Vagina (tissue), 2 donors: ENCODE measurements at places on chromosomes 5 and 9. TPM values are rescaled to one million over a fixed set of nuclear protein-coding genes. Genes with fewer than 3 reads are reported as not detected.

- DNase-seq, result no peak
Observed at GRCh38 chr5:40041452-40041851, 616.7 kb upstream of the DAB2 start.

- no peak for DNase-seq
Observed at GRCh38 chr9:132513416-132513815, 69.0 kb upstream of the BARHL1 start.

- no peak for DNase-seq
Observed at GRCh38 chr5:65248896-65249295, 232.8 kb downstream of the ADAMTS6 start.

DNA sequence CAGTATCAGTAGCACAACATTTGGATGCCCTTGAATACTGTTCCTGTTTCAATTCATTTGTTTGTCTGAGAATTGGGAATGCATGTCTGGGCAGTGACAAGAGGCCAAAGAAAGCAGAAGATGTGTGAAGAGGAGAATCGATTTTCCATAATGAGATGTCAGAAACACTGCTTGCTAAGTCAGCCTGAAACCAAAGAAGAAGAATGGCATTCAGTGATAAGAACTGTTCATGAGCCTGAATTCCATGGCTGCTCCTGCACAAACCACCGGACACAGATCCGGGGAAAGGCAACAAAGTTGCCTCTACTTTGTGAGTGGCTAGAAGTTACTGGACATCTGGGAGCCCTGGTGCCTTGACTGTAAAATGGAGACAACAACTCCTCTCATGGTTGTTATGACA, 207.2 kb upstream of the RASEF start:
- no peak for DNase-seq

GRCh38 chr5:157106630-157107461, 2.0 kb downstream of the HAVCR2 start:
- no peak for DNase-seq

DNA sequence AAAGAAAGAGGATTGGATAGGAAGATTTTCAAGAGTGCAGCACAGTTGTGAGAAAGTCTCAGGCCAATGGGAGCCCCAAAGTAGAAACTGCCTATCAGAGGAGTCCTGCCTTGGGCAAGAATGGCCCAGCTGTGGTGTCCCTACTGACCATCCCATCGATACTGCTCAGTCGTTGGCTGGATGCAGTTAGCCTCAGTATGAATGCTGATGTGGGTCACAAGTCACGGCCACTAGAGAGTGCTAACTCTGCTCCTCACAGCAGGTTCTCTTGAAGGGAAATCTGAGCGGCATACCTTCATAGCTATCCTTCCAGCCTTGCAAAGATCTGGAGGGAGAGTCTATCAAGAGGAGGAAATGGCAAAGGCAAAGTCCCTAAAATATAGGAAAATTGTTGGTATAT, 11.6 kb upstream of the CETN3 start:
- DNase-seq, result no peak

DNA sequence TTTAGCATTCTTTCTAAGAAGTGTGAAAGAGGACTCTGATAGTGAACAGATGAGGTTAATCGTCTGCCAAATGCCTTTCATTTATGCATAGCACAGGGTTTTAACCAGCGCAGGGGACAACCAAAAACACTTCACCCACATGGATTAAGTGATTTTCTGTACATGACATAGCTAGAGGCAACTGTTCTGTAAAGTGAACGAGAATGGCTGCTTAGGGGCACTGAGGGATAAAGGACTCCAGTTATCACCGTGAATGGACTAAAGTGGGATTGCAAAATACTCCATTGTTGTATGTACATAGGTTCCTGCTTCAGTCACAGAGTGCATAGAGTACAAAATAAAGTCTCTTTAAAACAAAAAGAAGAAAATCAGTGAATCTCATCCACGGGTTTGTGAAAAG, 456.8 kb downstream of the DMAC1 start:
- DNase-seq, result no peak

DNA sequence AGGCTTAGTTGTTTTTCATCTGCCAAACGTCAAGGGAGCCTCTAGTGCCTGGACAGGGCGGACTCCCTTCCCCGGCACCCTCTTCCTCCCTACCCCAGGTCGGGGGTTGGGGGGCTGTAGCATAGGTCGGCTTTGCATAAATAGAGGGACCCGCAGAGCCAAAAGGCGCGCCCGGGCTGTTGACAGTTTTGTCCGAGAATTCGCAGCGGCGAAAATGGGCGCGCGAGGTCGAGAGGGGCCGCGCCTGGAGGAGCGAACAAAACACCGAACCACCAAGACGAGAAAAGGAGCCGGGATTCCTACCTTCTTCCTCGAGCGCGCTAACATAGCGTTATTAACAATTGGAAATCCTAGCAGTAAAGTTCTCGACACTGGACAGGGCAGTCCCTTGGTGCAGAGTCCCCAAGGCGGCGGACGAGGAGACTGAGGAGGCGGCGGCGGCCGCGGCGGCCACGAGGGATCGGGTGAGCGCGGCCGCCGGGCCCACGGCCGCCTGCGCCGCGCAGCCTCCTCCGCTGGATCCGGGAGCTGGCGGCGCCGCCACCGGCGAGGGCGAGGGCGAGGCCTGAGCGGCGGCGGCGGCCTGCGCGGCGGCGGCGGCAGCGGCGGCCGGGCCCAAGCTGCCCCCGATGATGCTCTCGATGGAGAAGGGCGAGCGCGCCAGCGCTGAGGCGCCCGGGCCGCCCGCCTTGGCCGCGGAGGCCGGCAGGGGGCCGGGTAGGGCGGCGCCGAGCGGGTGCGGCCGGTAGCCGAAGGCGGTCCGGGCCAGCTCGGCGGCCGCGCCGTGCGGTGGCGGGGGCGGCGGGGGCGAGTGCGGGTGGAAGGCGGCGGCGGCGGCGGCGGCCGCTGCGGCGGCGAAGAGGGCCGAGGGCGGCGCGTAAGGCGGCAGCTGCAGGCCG, 1.7 kb downstream of the FOXD1 start:
- no peak for DNase-seq

DNA sequence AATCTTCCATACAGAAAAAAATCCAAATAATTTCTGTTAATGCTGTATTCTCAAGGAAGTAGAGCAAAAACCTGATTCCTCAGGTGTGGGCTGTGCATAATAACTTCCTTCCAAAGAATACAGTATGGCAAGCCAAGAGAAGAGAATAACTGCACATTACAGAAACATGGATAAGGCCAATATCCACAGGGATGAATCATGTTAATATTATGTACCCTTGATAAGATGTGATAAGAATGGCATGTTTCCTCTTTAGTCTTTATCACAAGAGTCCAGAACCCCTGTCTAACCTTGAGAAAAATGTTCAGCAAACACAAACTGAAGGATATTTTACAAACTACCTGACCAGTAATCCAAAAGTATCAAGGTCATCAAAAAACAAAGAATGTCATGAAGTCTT, 795.8 kb downstream of the SEMA5A start:
- no peak for DNase-seq

DNA sequence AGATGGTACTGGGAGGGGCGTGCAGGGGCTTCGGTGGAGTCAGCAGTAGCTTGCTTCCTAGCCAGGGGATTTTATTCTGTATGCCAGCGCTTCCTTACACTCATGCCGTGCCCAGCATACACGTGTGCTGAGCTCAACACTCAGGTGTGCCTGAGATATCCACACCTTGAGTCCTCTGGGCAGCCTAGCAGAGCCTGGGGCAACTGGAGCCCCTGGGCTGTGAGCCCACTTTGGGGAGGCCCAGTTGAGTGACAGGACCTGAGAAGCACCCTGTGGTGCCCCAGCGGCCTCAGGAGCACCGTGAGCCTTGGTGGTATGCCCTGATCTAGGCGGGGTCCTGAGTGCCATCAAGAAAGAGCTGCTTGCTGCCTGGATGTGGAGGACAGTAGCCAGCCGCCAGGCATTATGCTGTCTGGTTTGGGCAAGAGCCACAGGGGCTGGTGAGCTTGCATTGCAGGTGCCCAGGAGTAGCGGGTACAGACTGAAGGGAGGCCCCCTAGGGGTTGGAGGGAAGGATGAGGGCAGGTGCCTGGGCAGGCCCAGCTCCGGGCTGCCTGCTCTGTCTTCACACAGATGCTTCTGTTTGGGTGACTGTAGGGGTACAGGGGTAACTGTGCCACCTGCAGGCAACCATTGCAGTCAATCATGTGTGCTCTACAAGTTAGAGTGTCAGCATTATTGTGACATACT, 42.9 kb downstream of the BNIP1 start:
- no peak for DNase-seq

DNA sequence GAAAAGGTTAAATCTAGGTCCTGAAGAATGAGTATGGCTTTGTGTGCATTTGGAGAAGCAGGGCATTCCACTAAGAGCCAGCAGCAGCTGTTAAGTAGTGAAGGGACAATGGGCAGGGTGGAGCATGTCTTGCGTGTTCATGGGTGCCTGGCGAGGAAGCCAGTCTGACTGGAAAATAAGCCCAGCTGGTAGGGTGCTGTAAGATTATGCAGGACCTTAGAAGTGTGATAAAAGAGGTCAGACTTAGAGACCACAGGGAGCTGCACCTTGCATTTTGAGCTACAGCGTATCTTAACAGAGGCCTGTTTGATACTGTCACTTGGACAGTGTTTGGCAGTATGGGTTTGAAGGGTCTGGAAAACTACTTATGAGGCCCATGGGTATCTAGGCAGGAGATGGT, 131.7 kb upstream of the ELL2 start:
- no peak for DNase-seq

DNA sequence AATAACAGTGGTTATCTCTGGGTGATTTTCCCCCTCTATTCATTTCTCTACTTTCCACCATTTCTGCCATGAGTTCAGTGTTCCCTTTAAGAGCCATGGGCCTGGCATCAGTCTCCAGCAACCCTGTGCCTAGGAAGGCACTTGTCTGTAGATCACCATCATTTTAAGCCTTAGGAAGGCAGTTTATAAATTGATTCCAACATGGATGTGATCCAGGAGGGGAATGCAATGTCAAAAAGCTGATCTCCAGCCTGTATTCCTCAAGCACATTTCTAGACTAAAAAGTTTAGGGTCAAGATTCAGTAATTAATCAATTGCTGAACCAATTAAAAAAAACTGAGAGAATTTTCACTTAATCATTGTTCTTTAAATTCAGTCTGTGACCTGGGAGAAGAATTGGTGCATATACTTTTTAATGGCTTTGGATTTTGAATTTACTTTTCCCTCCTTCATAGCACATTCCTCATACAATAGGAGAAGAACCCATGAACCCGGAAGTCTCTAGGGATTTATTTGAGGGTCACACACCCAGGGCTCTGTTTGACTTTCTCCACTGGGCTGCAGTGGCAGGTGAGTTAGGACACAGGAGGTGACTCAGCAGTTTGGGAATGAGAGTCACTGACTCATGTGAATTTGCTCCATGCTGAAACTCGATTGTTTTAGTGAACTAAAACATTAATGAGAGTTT, 6.1 kb upstream of the ERMP1 start:
- no peak for DNase-seq

- no peak for DNase-seq
Observed at GRCh38 chr5:62488531-62488930, 76.0 kb downstream of the IPO11 start.

DNA sequence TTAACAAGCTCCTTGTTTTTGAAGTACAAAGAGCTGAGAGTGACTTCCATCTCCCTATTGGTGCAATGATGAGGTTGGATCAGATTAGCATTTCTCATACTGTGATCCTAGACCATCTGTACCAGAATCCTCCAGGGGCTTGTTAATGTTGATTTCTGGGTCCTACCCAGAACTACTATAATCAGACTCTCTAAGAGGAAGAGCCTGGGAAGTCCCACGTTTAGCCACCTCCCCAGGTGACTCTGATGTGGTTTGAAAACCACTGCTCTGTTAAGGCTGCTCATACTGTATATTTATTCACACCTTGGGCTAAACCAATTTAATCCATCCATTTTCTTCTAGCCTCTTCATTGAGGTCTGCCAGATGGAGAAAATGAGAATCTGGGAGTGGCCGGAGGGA, 49.6 kb upstream of the SMIM32 start:
- no peak for DNase-seq

DNA sequence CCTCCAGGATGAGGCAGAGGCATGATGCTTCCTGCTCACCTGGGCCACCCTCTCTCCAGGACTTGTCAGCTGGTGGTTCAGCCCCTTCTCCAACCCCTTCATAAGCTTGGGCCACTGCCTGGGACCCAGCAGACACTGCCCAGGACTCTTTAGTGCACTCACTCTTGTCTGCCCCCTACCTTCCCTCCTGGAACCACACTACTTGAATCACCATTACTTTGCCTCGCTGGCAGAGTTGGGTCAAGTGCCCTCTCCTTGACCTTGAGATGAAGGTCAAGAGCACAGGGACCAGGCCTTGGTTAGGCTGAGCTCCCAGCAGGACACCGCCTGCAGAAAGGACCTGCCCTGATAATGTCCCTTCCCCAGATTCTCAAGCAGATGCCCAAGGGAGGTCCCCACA, 8.5 kb upstream of the ENDOG start:
- DNase-seq, result no peak

DNA sequence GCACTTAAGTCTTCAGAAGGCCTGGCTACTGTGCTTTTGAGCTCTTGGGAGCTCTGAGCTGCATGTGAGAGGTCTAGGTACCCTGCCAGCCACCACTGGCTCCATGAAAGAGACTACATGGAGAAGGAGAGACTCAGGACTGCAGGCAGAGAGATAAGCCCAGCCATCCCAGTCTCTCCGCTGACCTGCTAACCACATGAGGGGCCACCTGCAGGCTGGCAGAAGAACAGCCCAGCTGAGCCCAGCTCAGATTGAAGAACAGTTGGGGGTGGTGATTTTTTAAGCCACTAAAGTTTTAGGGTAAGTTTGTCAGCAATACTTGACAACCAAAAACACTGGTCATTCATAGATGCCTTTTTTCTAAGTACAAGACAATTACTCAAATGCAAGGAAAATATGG, 205.0 kb upstream of the PRDM9 start:
- no peak for DNase-seq

DNA sequence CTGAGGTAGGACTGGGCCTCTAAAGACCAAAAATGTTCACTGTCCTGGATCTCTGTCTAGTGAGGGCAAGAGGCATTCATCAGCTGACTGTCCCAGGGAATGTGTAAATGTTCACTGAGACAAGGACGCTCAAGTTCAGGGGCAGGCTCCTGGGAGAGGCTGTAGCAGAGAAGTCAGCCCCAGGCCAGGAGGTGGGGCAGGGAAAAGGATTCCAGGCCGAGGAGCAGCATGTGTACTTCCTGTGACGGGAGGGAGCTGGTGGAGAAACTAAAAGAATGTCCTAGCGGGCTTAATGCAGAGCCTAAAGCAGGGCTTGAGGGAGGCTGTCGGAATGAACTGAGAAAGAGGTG, 205.8 kb downstream of the GABBR2 start:
- peak; percentile 87 for DNase-seq

- DNase-seq, result no peak
Observed at GRCh38 chr5:23071682-23072081, 218.5 kb upstream of the CDH12 start.

Gene NR4A3
- 23.3 TPM for total RNA-seq

Gene SLC36A2
- total RNA-seq, result not detected

Gene TAF1L
- total RNA-seq, result not detected

Gene TRIM7
- total RNA-seq, result 21.6 TPM

Gene MZB1
- total RNA-seq, result not detected

Gene WDR38
- not detected for total RNA-seq

Gene NSG2
- 7.1 TPM for total RNA-seq

Gene PCDHGB5
- 15.0 TPM for total RNA-seq

Gene APBA1
- total RNA-seq, result 13.3 TPM

Gene TUSC1
- 22.6 TPM for total RNA-seq

Gene SYK
- 12.0 TPM for total RNA-seq

Gene C9orf152
- total RNA-seq, result 0.49 TPM
